Hypothalamus (tissue), 51 donors: ENCODE measurements at places on chromosomes 16 and 17.

DNA sequence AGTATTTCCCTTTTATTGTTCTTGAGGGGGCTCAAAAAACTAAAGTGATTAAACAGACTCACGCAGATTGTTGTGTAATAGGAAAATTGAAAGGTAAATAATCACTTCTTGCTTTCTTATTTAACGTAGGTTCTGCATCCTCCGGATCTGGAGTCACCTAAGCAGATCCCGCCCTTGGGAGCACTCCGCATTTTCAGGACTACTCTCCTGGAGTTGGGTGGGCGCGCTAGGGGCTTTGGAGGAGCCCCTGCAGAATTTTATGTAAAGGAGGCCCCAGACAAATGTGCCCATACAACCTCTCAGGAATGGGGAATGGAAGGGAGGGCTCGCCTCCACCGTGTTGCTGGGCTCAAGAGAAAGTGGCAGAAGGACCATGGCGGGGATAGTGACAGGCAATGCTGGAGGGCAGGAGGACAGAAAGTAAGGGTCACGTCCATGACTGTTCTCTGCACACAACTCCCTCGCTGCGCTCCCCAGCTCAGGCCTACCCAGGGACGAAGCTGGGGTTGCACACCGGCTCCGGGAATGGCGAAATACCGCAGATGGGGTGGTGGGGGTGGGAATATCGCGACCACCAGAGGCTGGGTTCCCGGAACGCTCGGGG, 8.3 kb downstream of the MT2A start:
- DNase-seq: no peak

GRCh38 chr16:19698480-19699465, 19.3 kb downstream of the KNOP1 start:
- DNase-seq: no peak

DNA sequence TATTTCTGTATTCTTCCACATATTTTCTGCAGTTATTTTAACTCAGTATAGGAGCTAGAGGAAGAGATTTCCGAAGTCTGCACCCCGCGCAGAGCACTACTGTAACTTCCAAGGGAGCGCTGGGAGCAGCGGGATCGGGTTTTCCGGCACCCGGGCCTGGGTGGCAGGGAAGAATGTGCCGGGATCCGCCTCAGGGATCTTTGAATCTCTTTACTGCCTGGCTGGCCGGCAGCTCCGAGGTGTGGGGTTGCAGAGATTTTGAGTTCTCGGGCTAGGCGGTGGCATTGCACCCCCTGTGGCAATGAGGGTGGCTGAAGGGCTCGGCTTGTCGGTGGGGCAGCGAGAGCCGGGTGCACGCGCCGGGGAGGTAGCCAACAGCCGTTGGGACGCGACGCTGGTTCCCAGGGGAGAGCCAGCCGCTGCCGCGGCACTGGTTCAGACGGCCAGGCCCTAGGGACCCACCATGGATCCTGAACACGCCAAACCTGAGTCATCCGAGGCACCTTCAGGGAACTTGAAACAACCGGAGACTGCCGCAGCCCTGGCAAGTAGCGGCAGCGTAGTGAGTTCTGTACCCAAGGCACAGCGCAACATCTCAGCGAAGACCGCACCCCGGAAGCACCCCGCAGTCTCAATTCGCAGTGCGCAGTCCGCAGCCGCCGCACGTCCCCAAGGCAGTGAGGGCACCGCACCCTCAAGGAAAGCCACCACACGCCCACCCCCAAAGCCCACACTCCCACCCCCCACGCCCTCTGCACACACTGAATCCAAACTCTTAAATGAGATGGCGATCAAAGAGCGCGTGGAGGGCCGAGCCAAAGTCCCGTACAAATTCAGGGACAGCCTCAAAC, at the start of gene CMTM1:
Gene CMTM1 (plus strand): TSS at position 389 of the 851 bp plus-strand sequence. CDS start 75 bp downstream, at position 464.
- no peak for DNase-seq

- DNase-seq: no peak
These were observed 3.3 kb downstream of the DUS1L start for GRCh38 chr17:82062076-82062983.

- no peak for DNase-seq
These were observed 69.8 kb downstream of the MRTFB start for GRCh38 chr16:14140923-14141322.

GRCh38 chr16:5965321-5965720, 867.7 kb upstream of the EEF2KMT start:
- no peak for DNase-seq

GRCh38 chr17:28756049-28756804, 12.4 kb downstream of the TRAF4 start:
- DNase-seq: no peak

- no peak for DNase-seq
These were observed 82.5 kb downstream of the C17orf67 start for GRCh38 chr17:56751145-56751738.

DNA sequence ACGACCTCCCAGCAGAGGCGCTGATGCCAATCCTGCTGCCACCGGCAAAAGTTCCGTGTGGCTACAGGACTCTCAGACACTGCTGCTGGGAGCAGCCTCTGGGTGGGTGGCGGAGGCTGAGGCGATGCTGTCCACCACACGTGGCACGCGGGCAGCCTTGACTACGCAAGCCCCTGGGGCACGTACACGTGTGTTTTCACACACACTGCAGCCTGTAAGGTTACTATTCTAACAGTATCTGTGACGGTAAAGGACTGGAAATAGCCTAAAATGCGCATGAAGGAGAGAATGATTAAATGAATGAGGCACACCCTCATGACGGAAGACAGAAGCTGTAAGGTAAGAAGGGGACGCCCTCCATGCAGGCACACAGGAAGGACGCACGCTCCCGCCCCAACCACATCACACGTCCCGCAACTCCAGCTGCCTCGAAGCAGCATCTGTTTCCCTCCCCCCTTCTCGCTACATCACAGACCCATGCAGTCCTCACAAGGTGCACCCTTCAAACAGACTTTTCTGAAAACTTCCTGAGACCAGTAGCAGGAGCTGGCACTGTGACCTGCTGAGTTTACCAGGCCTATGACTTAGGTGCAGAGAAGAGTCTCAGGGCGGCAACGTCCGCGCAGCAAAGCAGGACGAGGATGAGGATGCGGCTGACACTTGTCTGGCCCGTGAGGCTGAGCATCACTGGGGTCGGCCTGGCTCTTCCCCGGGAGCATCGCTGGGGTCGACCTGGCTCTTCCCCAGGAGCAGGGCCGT, 28.7 kb upstream of the FASN start:
- no peak for DNase-seq

DNA sequence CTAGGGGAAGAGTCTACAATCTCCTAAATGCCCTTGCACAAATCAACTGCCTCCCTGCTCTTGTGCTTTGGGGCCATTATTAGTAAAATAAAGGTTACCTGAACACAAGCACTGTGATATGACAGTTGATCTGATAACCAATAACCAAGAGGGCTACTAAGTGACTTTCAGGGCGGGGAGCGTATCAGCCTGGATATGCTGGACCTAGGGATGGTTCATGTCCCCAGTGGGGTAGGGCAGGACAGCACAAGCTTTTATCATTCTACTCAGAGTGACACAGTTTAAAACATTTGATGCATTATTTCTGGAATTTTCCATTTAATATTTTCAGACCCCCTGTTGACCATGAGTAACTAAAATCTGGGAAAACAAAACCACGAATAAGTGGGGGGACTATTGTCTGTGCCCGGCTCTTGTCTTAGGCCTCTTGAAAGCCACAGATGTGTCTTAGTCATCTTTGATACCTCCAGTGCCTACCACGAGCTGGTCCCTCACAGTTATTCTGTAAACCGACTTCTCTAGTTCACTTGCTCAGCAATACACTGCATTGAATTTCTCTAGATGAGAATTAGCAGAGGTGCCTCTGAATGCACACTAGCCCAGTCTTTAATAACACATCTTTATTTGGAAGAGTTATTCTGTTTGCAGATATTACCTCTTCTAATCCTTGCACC, 94.6 kb upstream of the DHX40 start:
- no peak for DNase-seq

GRCh38 chr16:28478506-28479180, 6.5 kb upstream of the NPIPB7 start:
- DNase-seq: no peak

DNA sequence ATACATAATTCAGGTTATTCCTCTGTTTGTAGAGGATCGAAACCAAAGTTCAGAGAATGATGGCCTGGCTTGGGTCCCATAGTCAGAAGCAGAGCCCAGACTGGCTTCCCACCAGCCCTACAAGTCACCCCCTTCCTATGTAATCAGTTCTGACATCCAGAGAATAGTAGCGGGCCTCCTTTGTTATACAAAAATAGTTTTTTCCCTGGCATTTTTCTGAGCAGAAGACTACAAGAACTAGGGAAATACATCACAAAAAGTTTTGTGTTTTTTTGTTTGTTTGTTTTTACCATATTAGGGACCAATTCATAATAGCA, 19.2 kb downstream of the ATPAF2 start:
- DNase-seq: no peak

DNA sequence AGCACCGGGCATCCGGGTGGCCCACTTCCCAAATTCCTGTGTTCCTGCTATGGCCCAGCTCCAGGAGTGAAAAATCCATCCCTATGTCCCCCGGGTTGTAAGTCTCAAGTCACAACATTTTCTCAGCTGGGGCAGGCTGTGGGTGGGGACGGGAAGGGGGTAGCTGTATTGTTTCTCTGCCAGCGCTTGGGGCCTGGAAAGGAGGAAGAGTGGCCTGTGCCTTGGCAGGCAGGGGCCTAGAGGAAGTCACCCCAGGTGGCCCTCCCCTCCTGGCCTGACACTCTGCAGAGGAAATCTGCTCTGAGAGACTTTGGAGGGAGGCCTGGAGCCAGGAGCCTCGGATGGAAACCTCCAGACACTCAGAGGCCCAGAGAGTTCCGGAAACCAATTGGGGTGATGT, 10.6 kb upstream of the SCN4A start:
- no peak for DNase-seq

DNA sequence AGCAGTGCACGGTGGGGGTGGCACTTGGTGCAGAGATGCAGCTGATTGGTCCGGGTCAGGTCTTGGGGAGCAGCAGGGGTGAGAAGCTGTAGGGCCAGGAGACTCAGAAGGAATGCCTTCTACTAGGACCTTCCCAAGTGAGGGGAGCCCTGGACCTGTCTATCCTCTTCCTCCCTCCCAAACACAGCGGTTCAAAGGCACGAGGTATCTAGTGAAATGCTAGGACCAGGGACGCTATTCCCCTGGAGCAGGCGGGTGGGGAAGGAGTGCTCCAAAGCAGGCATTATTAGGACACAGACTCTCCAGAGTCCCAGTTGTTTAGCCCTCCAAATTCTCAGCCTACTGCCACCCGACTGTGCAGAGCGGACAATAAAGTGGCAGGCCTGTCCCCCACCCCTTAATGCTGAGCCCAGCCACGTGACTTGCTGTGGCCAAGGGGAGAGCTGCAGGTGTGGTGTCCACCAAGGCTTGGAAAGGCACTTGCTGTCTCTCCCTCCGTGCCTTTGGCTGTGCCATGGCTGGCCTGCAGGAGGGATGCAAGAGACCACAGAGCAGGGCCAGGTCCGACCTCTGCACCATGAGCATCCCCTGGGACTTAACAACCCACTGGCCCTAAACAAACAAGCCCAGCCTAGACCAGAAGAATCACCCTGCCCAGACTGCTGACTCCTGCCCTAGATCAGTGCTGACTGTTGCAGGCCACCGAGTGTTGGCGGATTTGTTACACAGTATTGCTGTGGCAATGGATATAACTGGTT, 97.2 kb downstream of the TBC1D16 start:
- no peak for DNase-seq

DNA sequence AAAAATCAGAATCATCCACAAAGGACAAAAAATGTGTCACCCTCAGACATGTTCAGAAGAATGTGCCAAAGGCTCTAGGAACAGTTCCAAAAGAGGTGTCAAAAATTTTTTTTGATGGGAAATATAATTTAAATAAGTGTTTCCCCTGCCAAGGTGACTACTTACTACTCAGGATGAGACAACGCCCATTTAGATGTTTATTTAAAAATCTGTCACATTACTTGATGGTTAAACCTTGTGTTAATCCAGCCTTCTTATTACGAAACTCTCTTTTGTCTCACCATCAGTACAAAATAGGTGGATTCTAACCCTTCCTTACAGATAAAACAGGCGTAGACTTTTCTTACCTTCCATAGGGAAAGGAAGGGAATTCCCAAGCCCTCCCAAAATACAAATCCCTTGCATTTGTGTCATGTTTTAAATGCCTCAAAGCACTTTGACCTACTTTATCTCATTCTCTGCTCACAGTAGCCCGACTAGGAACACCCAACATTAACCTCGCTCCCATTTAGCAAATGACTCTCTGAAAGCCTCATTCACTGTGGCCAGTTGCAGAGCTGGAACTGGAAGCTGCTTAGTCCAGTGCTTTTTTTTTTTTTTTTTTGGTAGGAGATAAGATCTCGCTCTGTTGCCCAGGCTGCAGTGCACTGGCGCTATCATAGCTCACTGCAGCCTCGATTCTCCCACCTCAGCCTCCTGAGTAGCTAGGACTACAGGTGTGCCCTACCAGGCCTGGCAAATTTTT, 5.8 kb upstream of the GNA13 start:
- DNase-seq: no peak

- DNase-seq: no peak
These were observed 17.7 kb downstream of the SLC7A5 start for GRCh38 chr16:87851601-87852000.

GRCh38 chr17:82096709-82097183, 1.3 kb downstream of the FASN start:
- no peak for DNase-seq

- no peak for DNase-seq
These were observed 99.8 kb upstream of the CDH5 start for GRCh38 chr16:66266436-66267291.

- DNase-seq: peak; percentile 56
These were observed 3.3 kb downstream of the CD2BP2 start for GRCh38 chr16:30351586-30352419.

- DNase-seq: no peak
These were observed 618 bp downstream of the TRIM47 start for GRCh38 chr17:75877752-75878173.

DNA sequence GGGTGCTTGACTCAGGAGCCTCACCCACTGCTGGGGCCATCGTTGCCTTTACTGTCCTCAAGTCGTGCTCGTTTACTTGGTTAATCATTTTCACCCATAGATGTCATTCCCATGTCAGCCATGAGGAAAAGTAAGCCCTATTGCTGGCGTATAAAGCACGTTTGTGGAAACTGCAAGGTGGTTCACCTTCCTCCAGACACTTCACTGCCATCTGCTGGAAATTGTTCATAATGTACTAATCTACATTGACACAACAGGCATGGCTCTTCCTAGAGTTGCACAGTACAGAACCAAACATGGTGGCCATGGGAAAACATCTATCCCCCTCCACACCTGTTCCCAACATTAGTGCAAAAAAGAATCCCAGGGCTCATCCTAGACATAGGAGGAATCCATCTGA, 116.6 kb downstream of the ZNF18 start:
- DNase-seq: peak; percentile 3
